Breast epithelium (tissue), 4 donors: ENCODE measurements at places on chromosomes 11 and 22. TPM values are rescaled to one million over a fixed set of nuclear protein-coding genes. Genes with fewer than 3 reads are reported as not detected.

GAL3ST3 gene
- total RNA-seq = not detected

GRCh38 chr11:5441414-5441813, at the start of gene OR51I1:
Gene OR51I1, minus strand, starts transcription at chr11:5441514. Its CDS starts 0 bp downstream, at chr11:5441514.
- no peaks in the 10 kb centered on the region for H3K4me1 ChIP-seq
- no peak within 1 kb of the TSS for H3K4me3 ChIP-seq
- no peak for DNase-seq

HORMAD2 gene
- not detected for total RNA-seq

- no peaks in the 10 kb centered on the region for H3K36me3 ChIP-seq
- H3K27ac ChIP-seq = peak overlapping the region; percentile 28
- no peak overlapping the region for H3K4me3 ChIP-seq
- no peaks in the 10 kb centered on the region for H3K27me3 ChIP-seq
- peaks cover 6% of the 10 kb centered on the region for H3K4me1 ChIP-seq
Measured at GRCh38 chr11:13970986-13971385, 8.5 kb downstream of the SPON1 start.

APOA4 gene
- total RNA-seq = not detected

DNA sequence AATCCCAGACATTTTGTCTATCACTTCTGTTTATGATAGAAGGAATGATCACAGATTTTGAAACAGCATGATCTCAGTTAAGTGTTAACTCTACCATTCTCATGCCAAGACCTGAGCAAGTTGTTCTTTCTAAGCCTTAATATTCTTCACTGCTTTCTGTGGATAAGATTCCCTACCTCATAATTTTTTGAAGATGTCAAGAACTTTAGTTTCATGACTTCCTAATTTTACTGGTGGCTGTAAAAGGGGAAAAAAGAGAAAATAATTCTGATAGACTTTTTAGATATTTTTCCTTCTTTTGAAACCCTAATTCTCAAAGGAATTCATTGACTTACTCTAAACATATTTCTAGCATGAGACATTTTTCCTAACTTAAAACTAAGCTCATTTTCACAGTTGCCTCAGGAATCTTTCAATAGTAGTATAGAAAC, 520.0 kb upstream of the LUZP2 start:
- no peaks in the 10 kb centered on the region for H3K4me1 ChIP-seq
- no peaks in the 10 kb centered on the region for H3K36me3 ChIP-seq
- no peaks in the 10 kb centered on the region for H3K27me3 ChIP-seq
- no peak overlapping the region for H3K27ac ChIP-seq
- DNase-seq = no peak
- H3K4me3 ChIP-seq = no peak overlapping the region

KRTAP5-3 gene
- not detected for total RNA-seq

GAS2L1 gene
- total RNA-seq = 19.3 TPM

- H3K27ac ChIP-seq = peak overlapping the region; percentile 82
- H3K4me3 ChIP-seq = no peak overlapping the region
- H3K27me3 ChIP-seq = no peaks in the 10 kb centered on the region
- no peaks in the 10 kb centered on the region for H3K36me3 ChIP-seq
- H3K4me1 ChIP-seq = no peaks in the 10 kb centered on the region
Measured at GRCh38 chr11:126346586-126346940, 8.9 kb upstream of the ST3GAL4 start.
